Ascending aorta (tissue), 2 donors: ENCODE measurements at places on chromosomes 16 and 17.

GRCh38 chr16:54655121-54655590, 275.5 kb upstream of the IRX5 start:
- peak overlapping the region; percentile 31 for H3K4me3 ChIP-seq
- H3K27me3 ChIP-seq, result no peaks in the 10 kb centered on the region
- no peaks in the 10 kb centered on the region for H3K36me3 ChIP-seq
- peak overlapping the region; percentile 64 for H3K27ac ChIP-seq

DNA sequence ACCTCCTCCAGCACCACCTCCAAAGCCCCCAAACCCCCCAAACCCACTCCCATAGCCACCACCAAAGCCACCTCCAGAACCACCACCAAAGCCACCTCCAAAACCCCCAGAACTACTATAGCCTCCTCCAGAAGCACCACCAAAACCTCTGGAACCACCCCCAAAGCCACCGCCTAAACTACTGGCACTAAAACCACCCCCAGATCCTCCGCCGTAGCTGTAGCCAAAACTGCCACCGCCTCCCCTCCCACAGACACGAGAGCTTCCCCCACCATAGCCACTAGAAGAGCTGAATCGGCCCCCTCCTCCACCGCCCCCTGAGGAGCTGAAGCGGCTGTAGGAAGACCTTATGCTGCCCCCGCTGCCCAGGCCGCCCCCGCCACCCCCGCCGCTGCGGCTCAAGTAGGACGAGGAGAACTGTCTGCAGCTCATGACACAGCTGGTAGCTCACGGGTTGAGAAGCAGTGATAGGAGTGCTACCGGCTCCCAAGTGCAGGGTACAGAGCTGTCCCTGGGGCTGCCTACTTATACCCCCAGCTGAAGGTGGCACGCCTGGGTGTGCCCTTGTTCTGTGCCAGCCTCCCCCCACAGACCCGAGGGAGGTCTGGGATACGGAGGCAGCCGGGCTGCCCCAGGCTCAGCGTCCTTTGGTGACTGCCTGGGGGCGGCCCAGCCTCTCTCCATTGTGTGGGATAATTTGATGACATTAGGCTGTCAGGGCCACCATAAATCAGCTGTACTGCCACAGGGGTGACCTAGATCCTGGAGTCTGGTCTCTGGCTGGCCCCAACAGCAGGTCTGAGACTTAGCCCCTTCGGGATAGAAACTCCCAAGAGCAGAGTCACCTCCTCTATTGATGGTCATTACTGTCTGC, at the start of gene KRT9:
TSS of gene KRT9 (minus strand) at position 499 of the 874 bp plus-strand sequence. CDS start at position 432, 67 bp downstream.
- DNase-seq, result no peak
- no peak within 1 kb of the TSS for H3K4me3 ChIP-seq
- H3K27ac ChIP-seq, result no peak within 1 kb of the TSS

GRCh38 chr17:75130632-75131277, 787 bp downstream of the NT5C start:
- peaks cover 7% of the 10 kb centered on the region for H3K36me3 ChIP-seq
- no peak for DNase-seq
- no peaks in the 10 kb centered on the region for H3K27me3 ChIP-seq
- H3K4me3 ChIP-seq, result peak overlapping the region; percentile 85
- peak overlapping the region; percentile 90 for H3K27ac ChIP-seq

DNA sequence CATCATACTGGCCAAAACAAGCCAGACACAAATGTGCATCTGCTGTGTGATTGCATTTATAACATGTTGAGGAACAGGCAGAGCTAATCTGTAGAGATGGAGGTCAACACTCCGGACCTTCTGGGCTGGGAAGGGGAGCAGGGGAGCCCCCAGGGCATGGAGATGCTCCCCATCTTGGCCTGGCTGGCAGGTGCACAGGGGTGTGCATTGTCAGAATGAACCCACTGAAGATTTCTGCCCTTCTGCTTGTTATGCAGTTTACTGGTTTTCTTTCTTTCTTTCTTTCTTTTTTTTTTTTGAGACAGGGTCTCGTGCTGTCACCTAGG, 146.9 kb downstream of the CMIP start:
- no peaks in the 10 kb centered on the region for H3K36me3 ChIP-seq
- no peak overlapping the region for H3K27ac ChIP-seq
- DNase-seq, result no peak
- no peak overlapping the region for H3K4me3 ChIP-seq
- H3K4me1 ChIP-seq, result no peaks in the 10 kb centered on the region
- H3K27me3 ChIP-seq, result no peaks in the 10 kb centered on the region

- H3K27ac ChIP-seq, result no peak overlapping the region
- H3K27me3 ChIP-seq, result no peaks in the 10 kb centered on the region
- no peaks in the 10 kb centered on the region for H3K4me1 ChIP-seq
- DNase-seq, result no peak
- no peak overlapping the region for H3K4me3 ChIP-seq
Measured at GRCh38 chr16:11024333-11025053, 80.1 kb downstream of the CLEC16A start.

GRCh38 chr17:42281571-42282096, 5.4 kb upstream of the STAT5B start:
- H3K27me3 ChIP-seq, result no peaks in the 10 kb centered on the region
- no peak for DNase-seq
- H3K27ac ChIP-seq, result no peak overlapping the region

DNA sequence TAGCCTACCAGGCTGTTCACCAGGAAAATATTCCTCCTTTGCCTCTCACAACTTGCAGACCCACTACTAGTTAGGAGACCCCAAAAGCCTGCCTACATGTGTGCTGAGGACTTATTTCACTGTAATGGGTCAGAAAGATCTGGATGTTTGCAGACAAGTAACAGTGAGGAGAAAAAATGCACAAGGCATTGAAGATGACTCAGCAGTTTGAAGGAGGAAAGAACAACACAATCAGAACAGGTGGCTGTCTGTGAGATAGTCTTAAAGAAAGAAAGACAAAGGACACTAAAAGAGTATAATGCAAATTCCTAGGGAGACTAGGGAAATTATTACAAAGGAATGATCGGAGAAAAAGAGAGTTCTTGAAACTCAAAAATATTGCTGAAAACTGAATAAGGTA, 69.0 kb downstream of the ANKFN1 start:
- H3K4me1 ChIP-seq, result no peaks in the 10 kb centered on the region
- H3K27me3 ChIP-seq, result no peaks in the 10 kb centered on the region
- no peak overlapping the region for H3K27ac ChIP-seq

DNA sequence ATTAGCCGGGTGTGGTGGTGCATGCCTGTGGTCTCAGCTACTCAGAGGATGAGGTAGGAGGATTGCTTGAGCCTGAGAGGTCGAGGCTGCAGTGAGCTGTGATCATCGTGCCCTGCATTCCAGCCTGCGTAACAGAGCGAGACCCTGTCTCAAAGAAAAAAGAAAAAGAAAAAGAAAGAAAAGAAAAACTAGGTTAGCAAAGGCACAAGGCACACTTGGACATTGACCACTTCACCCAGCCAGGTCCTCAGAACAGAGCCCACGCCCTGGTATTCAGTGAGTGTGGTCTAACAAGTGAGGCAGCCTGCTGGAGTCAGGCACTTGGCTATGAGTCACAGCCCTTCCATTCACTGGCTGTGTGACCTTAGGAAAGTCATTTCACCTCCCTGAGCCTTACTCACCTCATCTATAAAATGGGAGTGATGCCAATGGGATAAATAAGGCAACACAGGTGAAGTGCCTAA, 10.4 kb downstream of the MILR1 start:
- DNase-seq, result no peak
- H3K27me3 ChIP-seq, result no peaks in the 10 kb centered on the region
- no peaks in the 10 kb centered on the region for H3K4me1 ChIP-seq
- H3K36me3 ChIP-seq, result no peaks in the 10 kb centered on the region
- no peak overlapping the region for H3K4me3 ChIP-seq
- H3K27ac ChIP-seq, result no peak overlapping the region

DNA sequence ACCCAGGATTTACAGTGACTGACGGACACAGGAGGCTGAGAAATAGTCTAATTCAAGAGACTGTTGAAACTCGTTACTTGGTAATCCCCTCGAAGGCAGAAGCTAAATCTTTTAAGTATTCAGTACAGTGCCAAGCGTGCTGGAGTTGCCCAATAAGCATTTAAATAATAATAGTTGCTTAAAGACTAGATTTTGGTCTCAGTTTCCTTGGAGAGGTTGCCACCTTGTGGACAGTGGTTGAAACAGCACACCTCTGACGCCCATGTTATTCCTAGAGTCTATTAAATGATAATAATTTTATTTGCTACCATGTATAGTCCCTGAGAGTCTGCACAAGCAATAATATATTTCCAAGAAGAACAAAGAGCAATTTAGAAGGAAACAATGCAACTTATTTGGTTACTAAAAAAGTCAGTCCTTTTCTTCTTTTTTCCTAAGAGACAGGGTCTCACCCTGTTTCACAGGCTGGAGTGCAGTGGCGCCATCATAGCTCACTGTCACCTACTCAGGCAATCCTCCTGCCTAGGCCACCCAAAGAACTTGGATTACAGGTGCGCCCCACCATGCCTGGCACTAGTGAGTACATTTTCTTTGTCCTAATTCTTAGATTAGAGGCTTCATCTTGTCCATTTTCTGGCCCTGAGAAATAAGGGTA, 138.0 kb upstream of the NUDT7 start:
- DNase-seq, result no peak
- H3K27me3 ChIP-seq, result no peaks in the 10 kb centered on the region
- H3K4me1 ChIP-seq, result no peaks in the 10 kb centered on the region
- no peak overlapping the region for H3K4me3 ChIP-seq
- no peaks in the 10 kb centered on the region for H3K36me3 ChIP-seq

DNA sequence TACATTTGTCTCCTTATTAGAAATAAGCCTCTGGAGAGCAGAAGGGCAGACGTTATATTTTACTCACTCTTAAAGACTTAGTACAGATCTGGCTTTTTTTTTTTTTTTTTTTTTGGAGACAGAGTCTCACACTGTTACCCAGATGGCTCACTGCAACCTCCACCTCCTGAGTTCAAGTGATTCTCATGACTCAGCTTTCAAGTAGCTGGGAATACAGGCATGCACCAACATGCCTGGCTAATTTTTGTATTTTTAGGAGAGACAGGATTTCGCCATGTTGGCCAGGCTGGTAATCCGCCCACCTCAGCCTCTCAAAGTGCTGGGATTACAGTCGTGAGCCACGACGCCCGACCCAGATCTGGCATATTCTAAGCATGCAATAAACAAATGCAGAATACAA, 36.4 kb upstream of the TMEM97 start:
- H3K36me3 ChIP-seq, result no peaks in the 10 kb centered on the region
- H3K4me3 ChIP-seq, result no peak overlapping the region
- H3K27ac ChIP-seq, result no peak overlapping the region
- no peaks in the 10 kb centered on the region for H3K4me1 ChIP-seq
- no peak for DNase-seq
- H3K27me3 ChIP-seq, result no peaks in the 10 kb centered on the region

DNA sequence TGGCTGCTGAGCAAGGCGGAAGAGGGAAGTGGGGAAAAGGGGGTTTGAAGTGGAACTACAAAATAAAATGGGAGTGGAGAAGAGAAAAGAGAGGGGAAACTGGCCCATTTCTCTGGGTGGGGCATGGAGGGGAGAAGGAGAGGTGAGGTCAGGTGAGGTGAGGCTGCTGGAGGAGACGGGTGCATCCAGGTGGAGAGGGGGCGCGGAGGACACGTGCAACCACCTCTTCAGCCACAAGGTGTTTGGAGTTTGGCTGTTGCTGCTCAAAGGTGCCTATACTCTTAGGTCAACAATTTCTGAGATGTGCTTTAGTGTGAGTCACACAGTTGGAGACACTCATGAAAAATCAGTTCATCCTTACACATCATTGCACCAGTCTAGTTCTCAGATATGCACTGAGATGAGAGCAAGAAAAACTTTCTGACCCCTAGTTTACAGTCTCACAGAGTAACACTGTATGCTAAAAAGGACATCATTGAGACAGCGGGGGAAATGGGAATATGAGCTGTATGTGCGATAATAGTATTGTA, 4.8 kb downstream of the SLC6A4 start:
- H3K27ac ChIP-seq, result no peak overlapping the region
- H3K4me1 ChIP-seq, result no peaks in the 10 kb centered on the region
- H3K36me3 ChIP-seq, result no peaks in the 10 kb centered on the region
- no peak overlapping the region for H3K4me3 ChIP-seq
- peak; percentile 22 for DNase-seq

- no peaks in the 10 kb centered on the region for H3K4me1 ChIP-seq
- no peak overlapping the region for H3K4me3 ChIP-seq
- H3K36me3 ChIP-seq, result no peaks in the 10 kb centered on the region
- no peak overlapping the region for H3K27ac ChIP-seq
Measured at GRCh38 chr17:60354223-60354622, 37.7 kb downstream of the USP32 start.

GRCh38 chr17:62075308-62075815, 10.3 kb upstream of the MED13 start:
- no peak for DNase-seq
- H3K4me3 ChIP-seq, result no peak overlapping the region
- no peaks in the 10 kb centered on the region for H3K36me3 ChIP-seq
- no peak overlapping the region for H3K27ac ChIP-seq

DNA sequence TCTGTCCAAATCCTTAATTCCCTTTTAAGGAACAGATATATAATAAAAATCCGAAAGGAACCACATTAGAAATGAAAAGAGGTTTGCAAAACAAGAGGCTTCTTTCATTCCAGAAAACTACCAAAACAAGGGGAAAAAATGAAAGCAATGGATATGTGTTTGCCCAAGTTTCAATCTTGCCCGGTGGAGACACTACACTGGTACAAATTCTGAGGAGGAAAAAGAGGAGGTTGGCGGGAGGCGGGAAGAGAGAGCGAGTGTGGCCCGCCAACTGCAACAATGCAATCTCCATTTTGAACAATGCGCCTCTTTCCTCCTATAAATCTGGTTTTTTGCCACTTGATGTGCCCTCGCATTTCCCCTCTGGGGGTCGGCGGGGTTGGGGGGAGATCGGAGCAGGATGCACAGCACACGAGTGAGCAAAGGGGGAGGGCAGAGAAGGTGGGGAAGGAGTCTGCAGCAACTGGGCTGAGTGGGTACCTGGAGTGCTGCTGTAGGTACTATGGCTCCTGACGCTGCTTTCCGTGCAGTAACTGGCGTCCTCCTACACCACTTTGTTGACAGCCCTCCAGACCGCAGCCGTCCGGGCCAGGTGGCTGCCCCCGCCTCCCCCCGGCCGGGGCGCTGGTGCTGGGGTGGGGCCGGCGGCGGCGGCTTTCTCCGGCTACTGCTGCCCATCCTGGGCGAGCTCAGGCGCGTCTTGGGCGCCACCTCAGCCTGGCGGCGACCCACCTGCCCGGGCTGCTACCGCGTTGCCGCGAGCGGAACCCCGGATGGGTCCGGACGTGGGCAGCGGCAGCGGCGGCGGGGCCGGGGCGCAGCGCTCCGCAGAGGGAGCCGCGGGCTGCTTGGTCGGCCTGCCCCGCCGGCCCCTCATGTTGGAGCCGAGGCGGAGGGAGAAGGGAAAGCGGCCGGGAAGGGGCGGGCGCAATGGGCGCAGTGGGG, 93.8 kb upstream of the PLEKHM1 start:
- peak; percentile 72 for DNase-seq
- H3K36me3 ChIP-seq, result no peaks in the 10 kb centered on the region
- peak overlapping the region; percentile 65 for H3K27ac ChIP-seq
- H3K27me3 ChIP-seq, result no peaks in the 10 kb centered on the region
- H3K4me3 ChIP-seq, result peak overlapping the region; percentile 86

GRCh38 chr17:82031885-82032627, 578 bp downstream of the RAC3 start:
- peak overlapping the region; percentile 45 for H3K4me3 ChIP-seq
- H3K27me3 ChIP-seq, result peaks cover 8% of the 10 kb centered on the region
- peaks cover 30% of the 10 kb centered on the region for H3K4me1 ChIP-seq
- no peaks in the 10 kb centered on the region for H3K36me3 ChIP-seq

GRCh38 chr16:77191259-77191969, 424 bp downstream of the MON1B start:
- H3K36me3 ChIP-seq, result peaks cover 33% of the 10 kb centered on the region
- no peaks in the 10 kb centered on the region for H3K4me1 ChIP-seq
- H3K4me3 ChIP-seq, result peak overlapping the region; percentile 63
- H3K27me3 ChIP-seq, result no peaks in the 10 kb centered on the region

GRCh38 chr17:81322271-81323082, 27.4 kb upstream of the SLC38A10 start:
- H3K27me3 ChIP-seq, result no peaks in the 10 kb centered on the region
- H3K4me1 ChIP-seq, result no peaks in the 10 kb centered on the region
- no peak overlapping the region for H3K27ac ChIP-seq
- no peak for DNase-seq
- H3K36me3 ChIP-seq, result no peaks in the 10 kb centered on the region
- no peak overlapping the region for H3K4me3 ChIP-seq
